ENCODE measurements at places on chromosomes 2 and 18.

DNA sequence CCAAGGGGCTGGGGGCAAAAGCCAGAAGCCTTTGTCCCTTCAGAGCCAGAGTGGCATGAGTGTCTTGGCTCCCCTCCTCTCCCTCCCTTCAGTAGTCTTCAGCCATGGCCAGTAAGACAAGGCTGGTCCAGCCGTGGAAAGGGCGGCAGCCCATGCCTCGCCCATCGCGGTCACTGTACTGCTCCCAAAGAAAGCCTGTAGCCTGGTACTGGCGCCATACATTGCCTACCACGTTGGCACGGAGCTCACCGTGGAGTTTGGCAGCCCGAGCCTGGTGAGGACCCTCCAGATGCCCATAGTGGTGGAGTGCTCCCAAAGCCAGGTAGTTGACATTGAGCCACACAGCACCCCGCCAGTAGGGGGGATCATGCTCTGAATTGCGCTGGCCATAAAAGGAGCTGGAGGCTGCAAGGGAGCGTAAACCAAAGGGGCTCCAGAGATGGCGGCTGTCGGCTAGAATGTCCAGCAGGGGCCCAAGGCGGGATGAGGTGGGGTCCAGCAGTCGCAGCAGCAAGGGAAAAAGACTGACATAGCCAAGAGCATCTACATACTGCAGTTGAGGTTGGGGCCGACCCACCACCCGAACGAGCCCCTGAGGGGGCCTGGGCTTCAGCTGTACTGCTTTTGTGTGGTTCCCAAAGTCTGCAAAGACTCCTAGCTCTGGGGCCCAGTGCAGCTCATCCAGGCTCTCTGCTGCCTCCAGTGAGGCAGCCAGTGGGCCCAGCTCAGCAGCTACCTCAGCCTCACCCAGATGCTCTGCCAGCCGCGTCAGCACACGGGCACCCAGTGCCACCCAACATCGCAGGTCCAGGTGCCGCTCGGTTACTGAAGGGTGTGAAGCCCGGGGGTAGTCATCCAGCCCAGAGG, 3.2 kb downstream of the WBP1 start:
- no peak for DNase-seq

DNA sequence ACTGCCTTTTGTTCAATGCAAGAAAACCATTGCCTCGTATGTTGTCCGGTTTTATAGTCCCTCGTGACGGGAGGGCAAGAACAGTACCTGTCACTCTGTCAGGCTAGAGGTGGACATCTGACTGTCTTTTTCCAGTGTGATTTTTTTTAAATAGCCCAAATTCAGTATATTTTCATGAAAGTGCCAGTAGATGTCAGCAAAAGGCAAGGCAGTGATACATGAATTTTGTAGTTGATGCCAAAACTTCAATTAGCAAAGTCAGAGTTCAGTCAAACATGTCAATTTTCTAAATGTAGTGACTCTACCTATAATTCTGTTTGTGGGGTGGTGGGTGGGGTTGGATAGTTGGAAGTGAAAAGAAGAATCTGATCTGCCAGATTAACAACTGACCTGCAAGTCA, 296.0 kb upstream of the MC4R start:
- DNase-seq: no peak

GRCh38 chr2:236499691-236500578, 69.7 kb upstream of the ACKR3 start:
- DNase-seq: no peak

- no peak for DNase-seq
These were observed 1179.7 kb downstream of the DSC3 start for GRCh38 chr18:29862824-29863223.

GRCh38 chr2:236972491-236973342, 113.0 kb upstream of the COPS8 start:
- DNase-seq: no peak
